NB4 (cell line): ENCODE measurements at places on chromosomes 6 and 20.
A peak's percentile ranks its signal among the peaks of the same experiment; 100 is the strongest.

DNA sequence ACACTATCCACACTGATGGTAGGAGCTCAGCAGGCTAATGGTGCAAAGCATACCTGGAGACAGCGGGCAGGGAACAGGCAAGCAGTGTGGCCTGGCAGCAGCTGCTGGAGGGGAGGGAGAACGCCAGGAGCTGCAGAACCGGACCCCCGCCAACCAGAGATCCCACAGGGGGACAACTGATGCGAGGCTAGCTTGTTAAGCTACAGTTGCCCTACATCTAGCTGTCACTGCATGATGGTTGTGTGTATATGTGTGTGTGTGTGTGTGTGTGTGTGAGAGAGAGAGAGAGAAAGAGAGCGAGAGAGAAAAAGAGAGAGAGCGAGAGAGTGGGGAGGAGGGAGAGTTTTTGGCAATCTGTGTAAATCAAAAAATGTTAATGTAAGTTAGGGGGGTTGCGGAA is 69.7 kb upstream of the NHSL1 start:
- no peak for DNase-seq

GRCh38 chr6:70956191-70956450 is 739 bp downstream of the B3GAT2 start:
- DNase-seq, result no peak

- peak; percentile 87 for DNase-seq
Observed at GRCh38 chr20:54207743-54208547, at the start of gene PFDN4. Gene PFDN4, plus strand, starts transcription at chr20:54208087. Its CDS starts 14 bp downstream, at chr20:54208101.

DNA sequence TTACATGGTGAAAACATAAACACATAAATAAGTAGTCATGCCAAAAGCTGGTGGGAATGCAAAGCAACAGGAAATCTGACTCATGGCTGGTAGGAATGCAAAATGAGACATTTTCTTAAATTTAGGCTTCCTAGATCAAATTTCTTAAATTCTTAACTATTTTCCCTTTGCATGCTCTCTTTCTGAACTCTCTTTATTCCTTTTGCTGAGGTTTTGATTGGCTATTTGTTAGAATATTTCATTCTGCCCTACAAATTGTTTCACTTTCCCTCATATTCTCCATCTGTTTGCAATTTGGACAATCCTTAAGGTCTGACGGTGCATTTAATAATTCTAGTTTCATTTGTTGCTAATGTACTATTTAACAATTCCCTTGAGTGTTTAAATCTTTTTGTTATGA is 437.5 kb upstream of the RGS17 start:
- no peak for DNase-seq

GRCh38 chr6:136920671-136921380 is 1.3 kb upstream of the SLC35D3 start:
- DNase-seq, result peak; percentile 50

- peak; percentile 72 for DNase-seq
Observed at GRCh38 chr6:29516108-29516507, 28.4 kb upstream of the MAS1L start.

- no peak for DNase-seq
Observed at GRCh38 chr6:43405354-43405753, 22.0 kb upstream of the ABCC10 start.
